Mesenteric fat pad (tissue), 1 donor: ENCODE measurements at places on chromosomes 7 and 10. TPM values are rescaled to one million over a fixed set of nuclear protein-coding genes. Genes with fewer than 3 reads are reported as not detected.

Gene ACSM6
- not detected for total RNA-seq

Gene SYT15B
- total RNA-seq: 1.2 TPM

Gene OR13A1
- not detected for total RNA-seq

Gene MRLN
- not detected for total RNA-seq

Gene MMRN2
- total RNA-seq: 78.4 TPM

Gene NKX1-2
- not detected for total RNA-seq

Gene CPA2
- 2.2 TPM for total RNA-seq

Gene THAP5
- total RNA-seq: 10.2 TPM

DNA sequence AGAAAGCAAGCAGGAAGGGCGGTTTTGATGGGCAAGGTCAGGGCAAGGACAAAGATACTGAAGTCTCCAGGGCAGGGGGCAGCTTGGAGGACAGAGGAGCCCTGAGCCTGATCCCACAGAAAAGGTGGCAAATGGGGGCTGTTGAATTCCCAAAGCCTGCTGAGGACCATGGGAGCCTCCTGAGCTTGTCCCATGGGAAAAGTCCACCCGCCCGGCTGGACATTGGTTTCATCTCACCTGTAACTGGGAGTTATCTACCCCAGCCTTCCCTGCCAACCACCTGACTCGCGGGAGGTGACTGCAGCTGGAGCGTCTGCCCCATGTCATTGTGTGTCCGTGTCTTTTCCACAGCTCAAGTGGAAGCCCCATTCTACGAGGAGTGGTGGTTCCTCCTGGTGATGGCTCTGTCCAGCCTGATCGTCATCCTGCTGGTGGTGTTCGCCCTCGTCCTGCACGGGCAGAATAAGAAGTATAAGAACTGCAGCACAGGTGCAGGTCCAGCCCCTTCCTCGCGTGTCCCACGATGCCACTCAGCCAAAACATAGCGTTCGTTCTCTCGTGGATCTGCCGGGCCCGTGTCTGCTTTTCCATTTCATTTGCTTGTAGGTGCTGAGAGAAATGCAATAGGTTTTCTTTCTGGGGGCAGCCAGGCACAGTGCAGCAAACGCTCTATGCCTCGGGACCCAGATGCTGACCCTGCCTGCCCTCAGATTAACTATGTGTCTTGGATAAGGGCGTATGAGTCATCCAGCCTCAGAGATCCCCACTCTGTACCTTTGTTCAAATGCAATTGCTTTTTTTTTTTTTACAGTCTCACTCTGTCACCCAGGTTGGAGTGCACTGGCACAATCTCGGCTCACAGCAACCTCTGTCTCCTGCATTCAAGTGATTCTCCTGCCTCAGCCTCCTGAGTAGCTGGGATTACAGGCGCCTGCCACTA is 444.5 kb upstream of the FOXK1 start:
- DNase-seq: no peak

GRCh38 chr10:31866118-31866670 is 62.4 kb downstream of the ARHGAP12 start:
- no peak for DNase-seq

DNA sequence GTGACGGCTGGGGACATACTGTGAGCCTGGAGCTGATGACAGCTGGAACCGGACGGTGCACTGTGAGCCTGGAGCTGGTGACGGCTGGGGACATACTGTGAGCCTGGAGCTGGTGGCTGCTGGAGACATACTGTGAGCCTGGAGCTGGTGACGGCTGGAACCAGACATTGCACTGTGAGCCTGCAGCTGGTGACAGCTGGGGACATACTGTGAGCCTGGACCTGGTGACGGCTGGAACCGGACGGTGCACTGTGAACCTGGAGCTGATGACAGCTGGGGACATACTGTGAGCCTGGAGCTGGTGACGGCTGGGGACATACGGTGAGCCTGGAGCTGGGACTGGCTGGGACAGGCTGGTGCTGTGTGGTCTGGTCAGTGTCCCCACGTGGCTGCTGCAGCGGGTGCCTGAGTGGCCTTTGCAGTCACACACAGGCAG is 47.9 kb downstream of the PTPRN2 start:
- no peak for DNase-seq

GRCh38 chr7:91915401-91916050 is 25.1 kb upstream of the AKAP9 start:
- DNase-seq: no peak

- no peak for DNase-seq
These were observed 18.8 kb upstream of the MDFIC start for GRCh38 chr7:114903131-114903530.

DNA sequence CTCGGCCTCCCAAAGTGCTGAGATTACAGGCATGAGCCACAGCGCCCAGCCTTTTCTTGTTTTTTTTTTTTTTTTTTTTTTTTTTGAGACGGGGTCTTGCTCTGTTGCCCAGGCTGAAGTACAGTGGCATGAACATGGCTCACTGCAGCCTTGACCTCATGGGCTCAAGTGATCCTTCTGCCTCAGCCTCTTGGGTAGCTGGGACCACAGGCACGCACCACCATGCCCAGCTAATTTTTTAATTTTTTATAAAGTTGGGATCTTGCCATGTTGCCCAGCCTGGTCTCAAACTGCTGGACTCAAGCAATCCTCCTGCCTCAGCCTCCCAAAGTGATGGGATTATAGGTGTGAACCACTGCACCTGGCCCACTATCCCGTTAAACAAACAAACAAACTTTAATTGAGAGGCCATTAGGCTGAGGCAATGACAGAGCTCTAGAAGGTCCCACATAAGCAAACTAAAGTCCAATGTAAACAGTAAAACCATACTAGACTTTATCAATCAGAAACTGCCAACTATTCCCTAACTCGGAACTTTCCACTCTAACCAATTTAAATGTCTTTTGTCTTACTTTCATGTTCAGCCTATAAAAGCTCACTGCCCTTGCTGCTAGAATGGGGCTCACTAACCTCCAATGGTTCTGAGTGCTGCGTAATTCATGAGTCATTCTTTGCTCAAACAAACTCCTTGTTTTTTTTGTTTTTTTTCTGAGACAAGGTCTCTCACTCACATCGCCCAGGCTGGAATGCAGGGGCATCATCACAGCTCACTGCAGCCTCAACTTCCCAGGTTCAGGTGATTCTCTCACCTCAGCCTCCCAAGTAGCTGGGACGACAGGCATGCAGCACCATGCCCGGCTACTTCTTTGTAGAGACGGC is 1.9 kb downstream of the DHX32 start:
- DNase-seq: no peak

GRCh38 chr7:17007841-17008240 is 126.1 kb upstream of the AGR3 start:
- DNase-seq: no peak

DNA sequence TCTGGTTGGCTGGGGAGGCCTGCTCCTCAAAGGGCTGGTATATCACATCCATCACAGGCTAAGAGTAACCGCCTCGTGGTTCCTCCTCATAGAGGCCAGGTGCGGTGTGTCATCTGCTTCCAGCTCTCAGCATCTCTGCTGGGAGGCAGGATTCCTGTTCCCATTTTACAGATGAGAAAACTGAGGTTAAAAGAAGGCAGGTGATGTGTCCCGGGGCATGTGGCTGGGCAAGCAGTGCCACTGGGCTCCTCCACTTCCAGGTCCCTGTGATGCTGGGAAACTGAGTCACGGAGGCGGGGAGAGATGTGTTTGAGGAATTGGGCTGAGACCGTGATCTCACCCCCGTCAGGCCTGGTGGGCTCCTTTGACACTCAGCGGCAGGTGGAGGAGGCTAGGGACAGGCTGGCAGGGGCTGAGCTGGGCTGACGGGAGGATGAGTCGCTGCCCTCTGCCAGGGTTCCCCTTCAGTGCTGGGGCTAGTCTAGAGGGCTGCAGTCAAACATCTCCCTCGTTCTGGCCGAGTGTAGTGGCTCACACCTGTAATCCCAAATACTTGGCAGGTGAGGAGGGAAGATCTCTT is 9.4 kb downstream of the ARPC1B start:
- DNase-seq: no peak

DNA sequence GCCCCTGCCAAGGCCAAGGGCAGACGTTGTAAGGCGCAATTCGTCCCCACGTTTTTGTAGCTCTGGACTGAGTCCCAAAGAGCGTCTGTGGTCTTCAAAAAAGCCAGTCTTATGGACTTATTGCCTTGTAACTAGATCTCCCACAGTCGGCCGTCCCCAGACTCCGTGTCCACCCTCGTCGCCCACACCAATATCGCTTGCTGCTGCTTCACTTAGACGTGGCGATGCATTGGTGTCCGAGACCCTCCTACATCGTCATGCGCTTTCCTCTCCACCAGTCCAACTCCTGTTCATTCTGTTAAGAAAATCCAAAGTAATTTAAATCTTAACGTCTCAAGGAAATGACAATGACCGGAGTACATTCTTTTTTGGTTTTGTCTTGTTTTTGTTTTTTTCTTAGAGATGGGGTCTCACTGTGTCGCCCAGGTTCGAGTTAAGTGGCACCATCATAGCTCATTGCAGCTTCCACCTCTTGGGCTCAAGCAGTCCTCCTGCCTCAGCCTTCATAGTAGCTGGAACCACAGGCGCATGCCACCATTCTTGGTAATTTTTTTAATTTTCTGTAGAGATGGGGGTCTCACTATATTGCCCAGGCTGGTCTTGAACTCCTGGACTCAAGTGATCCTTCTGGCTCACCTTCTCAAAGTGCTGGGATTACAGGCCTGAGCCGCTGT is 851 bp downstream of the KIFBP start:
- DNase-seq: no peak

DNA sequence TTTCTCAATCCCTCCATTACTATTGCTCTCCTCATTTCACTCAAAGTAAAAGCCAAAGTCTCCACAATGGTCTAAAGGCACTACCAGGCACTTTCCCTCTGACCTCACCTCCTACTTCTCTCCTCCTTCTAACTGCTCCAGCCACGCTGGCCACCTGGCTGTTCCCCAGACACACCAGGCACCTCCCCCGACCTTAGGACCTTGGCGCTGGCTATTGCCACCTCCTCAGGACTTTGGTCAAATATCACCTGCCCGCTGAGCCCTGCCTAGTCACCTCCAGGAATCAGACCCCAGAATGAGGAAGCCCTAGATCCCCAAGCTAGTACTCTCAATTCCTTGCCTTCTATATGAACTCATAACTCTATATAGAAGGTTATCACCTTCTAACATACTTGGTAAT is 66.2 kb upstream of the STEAP1B start:
- DNase-seq: no peak

DNA sequence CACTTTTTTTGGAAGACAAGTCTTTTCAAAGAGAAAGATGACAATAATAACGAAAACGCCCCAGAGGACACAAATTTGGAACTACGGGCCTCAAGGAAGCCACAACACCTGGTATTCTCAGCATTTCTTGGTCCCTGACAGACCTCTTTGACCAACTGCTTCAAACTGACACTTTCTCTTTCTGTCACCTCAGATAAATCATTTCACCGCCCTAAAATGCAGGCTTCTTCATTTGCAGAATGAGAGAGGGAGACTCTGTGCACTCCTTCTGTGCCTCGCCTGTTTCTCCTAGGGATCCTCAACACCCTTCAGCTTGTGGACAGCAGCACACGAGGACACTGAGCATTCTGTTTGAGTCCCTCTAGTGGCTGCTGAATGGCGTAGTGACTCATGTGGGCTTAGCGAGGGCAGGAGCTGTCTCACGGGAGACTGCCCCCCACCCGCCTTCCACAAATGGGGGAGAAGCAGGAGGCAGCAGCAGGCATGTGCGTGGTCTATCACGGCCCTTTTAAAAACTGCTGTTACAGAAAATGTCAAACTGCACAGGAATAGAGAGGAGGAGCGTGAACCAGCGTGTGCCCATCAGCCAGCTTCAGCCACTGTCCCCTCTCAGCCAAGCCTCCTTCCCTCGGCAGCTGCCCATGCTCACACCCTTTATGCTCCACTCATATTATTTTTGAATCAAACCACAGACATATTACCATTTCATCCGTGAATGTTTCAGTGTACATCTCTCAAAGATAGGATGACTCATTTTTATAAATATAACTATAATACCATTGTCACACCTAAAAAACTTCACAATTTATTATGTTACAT is 41.4 kb downstream of the GSDME start:
- no peak for DNase-seq

- DNase-seq: peak; percentile 67
These were observed 83.5 kb upstream of the GNA12 start for GRCh38 chr7:2927592-2927991.

GRCh38 chr10:46293832-46294640 is 7.2 kb downstream of the ANTXRL start:
- DNase-seq: peak; percentile 72

GRCh38 chr10:50431791-50432190 is 180.5 kb upstream of the ASAH2 start:
- no peak for DNase-seq

DNA sequence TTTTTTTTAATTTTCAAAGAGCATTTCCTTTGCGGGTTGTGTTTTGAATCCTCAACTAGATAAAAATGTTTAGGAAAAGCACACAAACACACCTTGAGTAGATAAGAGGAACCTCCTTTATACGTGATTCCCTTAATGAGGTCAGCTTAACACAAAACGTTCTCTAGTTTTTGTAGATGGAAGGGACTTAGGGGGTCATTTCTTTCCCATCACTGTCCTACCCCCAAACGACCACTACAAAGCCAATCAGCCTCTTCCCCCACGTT is 1.2 kb downstream of the SUV39H2 start:
- no peak for DNase-seq

- no peak for DNase-seq
These were observed 153.5 kb downstream of the PIP4K2A start for GRCh38 chr10:22560913-22561239.

- no peak for DNase-seq
These were observed 382.8 kb downstream of the SDK1 start for GRCh38 chr7:3683546-3684539.

- no peak for DNase-seq
These were observed 10.2 kb downstream of the CRYGN start for GRCh38 chr7:151429560-151430331.

DNA sequence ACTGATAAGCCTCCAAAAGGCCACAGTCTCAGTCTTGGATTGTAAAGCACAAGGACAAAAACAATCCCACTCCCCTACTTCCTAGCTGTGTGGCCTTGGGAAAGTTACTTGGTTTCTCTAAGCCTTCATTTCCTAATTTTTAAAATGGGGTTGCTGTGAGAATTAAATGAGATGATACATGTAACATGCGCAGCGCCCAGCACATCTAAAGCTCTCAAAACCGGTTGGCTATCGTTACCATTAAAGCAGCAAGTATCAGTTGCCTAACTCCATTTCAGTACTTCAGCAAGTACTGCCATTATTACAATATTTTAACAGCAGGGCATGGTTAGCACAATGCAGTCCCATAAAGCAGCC is 1.9 kb downstream of the NRCAM start:
- no peak for DNase-seq

GRCh38 chr10:520402-520787 is 169.1 kb downstream of the DIP2C start:
- peak; percentile 37 for DNase-seq

GRCh38 chr10:127968027-127968441 is 61.1 kb downstream of the PTPRE start:
- DNase-seq: no peak
